ENCODE measurements at places on chromosomes 7 and 10.
A peak's percentile ranks its signal among the peaks of the same experiment; 100 is the strongest.

GRCh38 chr10:112448888-112449287, 1.9 kb downstream of the VTI1A start:
- H3K27me3 ChIP-seq = no peaks in the 10 kb centered on the region
- peaks cover 3% of the 10 kb centered on the region for H3K36me3 ChIP-seq
- H3K27ac ChIP-seq = no peak overlapping the region
- DNase-seq = no peak
- no peak overlapping the region for H3K4me3 ChIP-seq

DNA sequence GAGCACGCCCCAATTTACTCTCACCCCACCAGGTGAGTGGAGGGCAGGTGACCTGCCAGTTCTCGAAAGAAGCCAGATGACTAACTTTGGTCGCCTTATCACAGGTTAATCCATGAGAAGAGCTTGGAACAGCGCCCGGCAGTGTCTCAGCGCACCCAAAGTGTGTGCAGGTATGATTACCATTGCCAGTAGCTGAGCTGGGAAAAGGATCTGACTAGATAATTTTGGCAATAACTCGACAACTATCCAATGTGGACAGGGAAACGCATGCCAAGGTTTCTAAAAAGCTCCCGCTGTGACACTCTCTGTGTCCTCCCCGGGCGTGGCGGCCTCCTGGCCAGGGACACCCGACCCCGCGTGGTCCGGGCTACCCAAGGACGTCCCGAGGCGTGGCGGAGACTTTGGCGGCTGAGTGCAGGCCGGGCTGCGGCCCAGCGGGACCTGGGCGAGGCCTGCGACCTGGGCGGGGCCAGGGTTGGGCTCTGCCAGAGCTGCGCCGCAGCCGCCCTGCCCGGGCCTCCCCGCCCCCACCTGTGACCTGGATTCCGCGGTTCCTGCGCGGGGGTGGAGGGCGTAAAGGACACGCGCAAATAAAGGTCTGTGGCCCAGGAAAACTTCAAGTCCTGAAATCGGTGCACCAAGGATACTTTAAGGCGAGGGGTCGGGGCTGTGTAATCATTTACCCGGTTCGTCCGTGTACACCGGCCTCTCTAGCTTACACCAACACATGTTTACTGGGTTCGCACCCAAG, 13.7 kb upstream of the WAPL start:
- H3K4me3 ChIP-seq = peak overlapping the region; percentile 42
- DNase-seq = peak; percentile 80
- no peaks in the 10 kb centered on the region for H3K36me3 ChIP-seq
- no peaks in the 10 kb centered on the region for H3K27me3 ChIP-seq

- H3K4me3 ChIP-seq = no peak overlapping the region
- no peaks in the 10 kb centered on the region for H3K36me3 ChIP-seq
- no peak for DNase-seq
- H3K4me1 ChIP-seq = peaks cover 24% of the 10 kb centered on the region
Measured at GRCh38 chr7:15688279-15688626, 1.8 kb upstream of the MEOX2 start.

DNA sequence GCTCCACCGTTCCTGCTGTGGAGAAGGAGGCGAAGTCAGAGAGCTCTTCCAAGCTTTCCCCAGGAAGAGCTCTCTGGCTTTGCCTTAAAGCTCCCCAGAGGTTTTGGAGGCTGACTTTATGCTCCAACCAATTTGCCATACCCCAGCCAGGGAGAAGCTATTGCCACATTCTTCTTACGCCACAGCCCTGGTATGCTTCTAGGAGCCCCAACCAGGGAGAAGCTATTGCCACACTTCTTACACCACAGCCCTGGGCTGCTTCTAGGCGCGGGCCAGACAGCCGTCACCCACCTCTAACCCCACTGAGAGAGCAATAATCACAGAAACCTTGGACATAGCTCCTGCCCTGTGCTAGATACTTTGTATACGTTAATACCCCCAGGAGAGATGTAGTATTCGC, 951 bp downstream of the ELOVL3 start:
- H3K27me3 ChIP-seq = no peaks in the 10 kb centered on the region
- no peak overlapping the region for H3K4me3 ChIP-seq
- H3K27ac ChIP-seq = no peak overlapping the region
- peaks cover 14% of the 10 kb centered on the region for H3K4me1 ChIP-seq

GRCh38 chr7:66454600-66455225, 174.0 kb upstream of the KCTD7 start:
- H3K36me3 ChIP-seq = no peaks in the 10 kb centered on the region
- DNase-seq = no peak
- H3K4me3 ChIP-seq = no peak overlapping the region
- H3K4me1 ChIP-seq = peaks cover 9% of the 10 kb centered on the region
- H3K27ac ChIP-seq = peak overlapping the region; percentile 37

- no peaks in the 10 kb centered on the region for H3K27me3 ChIP-seq
- DNase-seq = no peak
- peaks cover 3% of the 10 kb centered on the region for H3K4me1 ChIP-seq
Measured at GRCh38 chr7:35551321-35552081, 143.4 kb downstream of the HERPUD2 start.

DNA sequence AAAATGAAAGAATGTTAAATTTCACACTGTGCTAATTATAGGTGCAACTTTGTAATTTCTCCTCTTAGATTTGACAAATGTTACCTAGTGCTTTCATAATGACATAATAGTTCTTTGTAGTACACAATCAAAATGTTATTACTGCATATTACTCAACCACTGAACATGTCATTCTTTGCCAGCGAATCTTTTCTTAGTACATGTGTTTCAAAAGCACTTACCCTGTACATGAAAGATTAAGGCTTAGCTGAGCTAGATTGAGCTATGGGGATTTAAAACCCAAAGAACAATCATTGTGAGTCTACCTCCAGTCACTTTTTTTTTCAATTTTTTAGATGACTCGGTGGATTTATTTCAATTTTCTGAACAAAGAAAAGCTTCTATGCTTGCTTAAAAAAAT, 123.5 kb upstream of the FERD3L start:
- no peaks in the 10 kb centered on the region for H3K36me3 ChIP-seq
- DNase-seq = no peak
- H3K27me3 ChIP-seq = no peaks in the 10 kb centered on the region
- H3K27ac ChIP-seq = no peak overlapping the region
- no peaks in the 10 kb centered on the region for H3K4me1 ChIP-seq
- no peak overlapping the region for H3K4me3 ChIP-seq

- H3K4me1 ChIP-seq = no peaks in the 10 kb centered on the region
- no peak for DNase-seq
- no peaks in the 10 kb centered on the region for H3K27me3 ChIP-seq
- no peaks in the 10 kb centered on the region for H3K36me3 ChIP-seq
- H3K4me3 ChIP-seq = no peak overlapping the region
- H3K27ac ChIP-seq = no peak overlapping the region
Measured at GRCh38 chr10:3460420-3461128, 288.0 kb upstream of the PITRM1 start.

DNA sequence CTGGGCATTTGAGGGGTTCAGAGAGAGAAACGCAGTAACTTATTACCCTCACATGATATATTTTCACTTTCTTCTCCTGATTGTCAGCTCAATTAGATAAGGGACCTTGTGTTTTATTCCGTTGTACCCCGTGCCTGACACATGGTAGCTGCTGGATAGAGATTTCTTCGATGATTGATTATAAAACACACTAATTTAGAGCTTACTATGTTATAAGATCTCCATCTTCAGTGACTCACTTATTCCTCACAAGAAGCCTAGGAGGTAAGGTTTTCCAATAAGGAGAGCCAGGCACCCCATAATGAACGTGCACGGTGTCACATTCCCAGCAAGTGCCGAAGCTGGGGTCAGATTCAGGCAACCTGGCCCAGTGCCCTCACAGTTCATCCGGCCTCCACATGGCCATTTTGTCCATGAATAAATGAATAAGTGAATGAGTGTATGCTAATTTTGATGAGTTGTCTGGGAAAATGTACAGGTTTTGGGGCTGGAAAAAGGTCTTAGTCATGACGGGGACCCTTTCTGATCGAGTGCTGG, 138.1 kb upstream of the CDCA7L start:
- H3K4me3 ChIP-seq = peak overlapping the region; percentile 55
- peaks cover 2% of the 10 kb centered on the region for H3K4me1 ChIP-seq
- no peaks in the 10 kb centered on the region for H3K36me3 ChIP-seq
- peak overlapping the region; percentile 84 for H3K27ac ChIP-seq

DNA sequence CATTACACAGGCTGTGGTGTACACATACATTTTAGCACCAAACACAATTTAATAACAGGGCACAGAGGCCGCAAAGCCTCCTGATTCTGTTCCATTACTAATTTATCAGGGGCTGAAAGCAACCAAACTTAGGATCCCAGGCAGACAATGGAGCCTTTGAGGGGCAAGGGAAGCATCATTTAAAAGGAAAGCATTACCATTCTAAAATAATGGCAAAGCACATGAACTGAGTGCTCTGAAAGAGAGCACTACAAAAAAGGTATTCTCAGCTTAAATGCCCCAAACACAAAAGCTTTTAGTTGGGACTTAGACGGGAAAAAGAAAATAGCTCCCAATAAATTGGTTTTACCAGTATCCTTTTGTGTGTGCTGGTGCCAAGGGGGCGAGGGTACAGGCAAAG, 282.0 kb upstream of the ETV1 start:
- H3K4me1 ChIP-seq = no peaks in the 10 kb centered on the region
- no peak overlapping the region for H3K4me3 ChIP-seq
- no peak overlapping the region for H3K27ac ChIP-seq
- DNase-seq = no peak

DNA sequence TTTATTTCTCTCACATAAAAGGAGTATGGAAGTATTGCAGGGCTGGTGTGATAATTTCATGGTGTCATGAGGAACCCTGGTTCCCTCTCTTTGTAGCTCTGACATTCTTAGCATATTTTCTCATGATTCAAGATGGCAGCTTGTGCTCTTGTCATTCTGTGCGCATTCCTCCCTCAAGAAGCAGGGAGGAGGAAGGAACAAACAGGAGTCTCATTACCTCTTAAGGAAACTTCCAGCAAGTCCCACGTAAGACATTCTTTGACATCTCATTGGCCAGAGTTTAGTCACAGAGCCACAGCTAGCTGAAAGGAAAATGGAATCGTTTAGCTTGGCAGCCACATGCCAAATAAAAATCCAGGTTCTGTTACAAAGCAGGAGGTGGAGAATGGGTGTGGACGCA, 546.8 kb downstream of the LRMDA start:
- DNase-seq = no peak
- H3K4me1 ChIP-seq = peaks cover 4% of the 10 kb centered on the region
- no peak overlapping the region for H3K27ac ChIP-seq
- no peaks in the 10 kb centered on the region for H3K27me3 ChIP-seq
- H3K36me3 ChIP-seq = no peaks in the 10 kb centered on the region
- no peak overlapping the region for H3K4me3 ChIP-seq

Measured in liver (tissue), 10 donors.